ENCODE measurements at places on chromosomes 11 and 22.
A peak's percentile ranks its signal among the peaks of the same experiment; 100 is the strongest.

DNA sequence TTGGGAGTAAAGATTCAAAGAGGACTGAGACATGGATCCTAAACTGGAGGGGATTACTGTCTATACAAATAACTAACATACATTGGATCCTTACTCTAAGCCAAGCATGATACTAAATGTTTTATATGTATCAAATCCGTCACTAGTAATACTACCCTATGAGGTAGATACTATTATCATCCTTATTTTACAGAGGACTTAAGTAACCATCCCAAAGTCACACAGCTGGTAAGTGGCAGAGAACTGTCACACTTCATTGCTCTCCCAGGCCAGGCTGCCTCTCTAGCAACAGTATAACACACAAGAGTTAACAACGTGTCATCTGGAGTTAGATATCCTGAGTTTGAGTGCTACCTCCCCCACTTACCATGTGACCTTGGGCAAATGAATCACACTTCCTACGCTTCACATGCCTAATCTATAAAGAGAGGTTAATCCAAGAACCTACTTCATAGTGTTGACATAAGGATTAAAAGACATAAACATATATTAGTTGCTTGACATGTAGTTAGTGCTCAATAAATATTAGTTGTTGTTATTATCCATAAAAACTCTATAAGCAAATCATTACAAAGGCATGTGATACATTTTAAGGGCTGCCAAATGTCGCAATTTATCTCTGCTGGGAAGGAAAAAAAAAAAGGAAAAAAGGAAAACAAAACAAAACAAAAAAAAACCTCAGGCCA, 33.8 kb upstream of the SPON1 start:
- no peak for DNase-seq

DNA sequence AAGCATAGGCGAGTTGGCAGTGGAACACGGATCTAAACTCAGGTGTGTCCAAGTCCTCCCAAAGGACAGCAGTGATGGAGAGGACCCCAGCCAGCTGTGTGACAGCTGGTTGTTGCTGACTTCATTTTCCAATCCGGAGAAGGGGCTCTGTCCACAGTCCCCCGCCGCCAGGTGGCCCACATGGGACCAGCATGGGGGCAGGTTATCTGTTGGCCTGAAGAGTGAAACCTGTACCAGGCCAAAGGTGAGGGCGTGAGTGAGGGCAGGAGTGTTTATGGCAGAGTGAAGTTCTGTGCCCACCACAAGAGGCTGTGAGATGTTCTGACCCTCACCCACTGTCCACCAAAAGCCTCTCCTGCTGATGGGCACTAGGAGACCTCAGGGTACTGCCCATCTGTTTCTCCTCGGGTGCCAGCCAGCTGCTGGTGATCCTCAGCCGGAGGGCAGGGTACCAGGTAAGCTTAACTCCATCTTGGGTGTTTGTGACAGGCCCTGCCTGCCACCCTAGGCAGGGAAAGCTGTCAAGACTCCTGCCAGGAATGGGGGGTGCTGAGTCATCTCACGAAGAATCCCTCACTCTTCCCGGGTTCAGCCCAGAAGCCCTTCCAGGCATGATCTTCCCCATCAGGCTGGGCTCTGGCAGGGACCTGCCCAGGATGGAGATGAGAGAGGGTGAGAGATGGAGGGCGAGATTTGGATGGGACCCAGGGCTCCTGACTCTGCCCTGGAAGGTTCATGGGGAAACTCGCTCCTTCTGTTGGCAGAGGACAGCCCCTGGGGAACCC, 15.5 kb upstream of the TAB1 start:
- DNase-seq = no peak

- peak; percentile 62 for DNase-seq
Observed at GRCh38 chr22:19932367-19933206, 9.0 kb upstream of the COMT start.

- DNase-seq = no peak
Observed at GRCh38 chr22:19463491-19464469, 15.2 kb downstream of the UFD1 start.

- DNase-seq = no peak
Observed at GRCh38 chr22:48410536-48410935, 1417.1 kb downstream of the BRD1 start.
